Activated T-cell treated with anti-CD3 and anti-CD28 coated beads, Interleukin-2, amount 50 U/mL, for 72 hours (primary cell): ENCODE measurements at places on chromosomes 11 and 22. TPM values are rescaled to one million over a fixed set of nuclear protein-coding genes. Genes with fewer than 3 reads are reported as not detected.

KDM4D gene
- 1.4 TPM for total RNA-seq

PICALM gene
- 103 TPM for total RNA-seq

PPP1R14B gene
- 121 TPM for total RNA-seq

GRCh38 chr22:36352803-36353507 lies 34.8 kb downstream of the MYH9 start:
- DNase-seq, result no peak

DNA sequence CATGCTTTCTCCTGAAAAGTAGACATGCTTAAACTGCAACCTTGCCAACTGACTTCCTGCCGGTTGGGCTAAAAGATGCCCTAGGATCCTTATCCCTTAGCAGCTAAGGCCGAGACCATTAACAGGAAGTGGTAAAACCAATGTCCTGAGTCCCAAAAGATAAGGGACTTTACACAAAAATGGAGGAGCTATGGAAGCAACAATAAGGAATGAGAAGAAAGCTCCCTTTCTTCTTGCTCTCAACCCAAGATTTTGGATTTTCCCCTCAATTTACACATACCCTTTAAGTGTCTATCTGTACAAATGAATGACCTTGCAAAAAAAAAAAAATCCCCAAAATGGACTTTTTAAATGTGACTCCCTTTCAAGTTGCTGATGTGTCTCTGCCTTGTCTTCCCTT lies 11.1 kb downstream of the MRPL17 start:
- no peak for DNase-seq

DNA sequence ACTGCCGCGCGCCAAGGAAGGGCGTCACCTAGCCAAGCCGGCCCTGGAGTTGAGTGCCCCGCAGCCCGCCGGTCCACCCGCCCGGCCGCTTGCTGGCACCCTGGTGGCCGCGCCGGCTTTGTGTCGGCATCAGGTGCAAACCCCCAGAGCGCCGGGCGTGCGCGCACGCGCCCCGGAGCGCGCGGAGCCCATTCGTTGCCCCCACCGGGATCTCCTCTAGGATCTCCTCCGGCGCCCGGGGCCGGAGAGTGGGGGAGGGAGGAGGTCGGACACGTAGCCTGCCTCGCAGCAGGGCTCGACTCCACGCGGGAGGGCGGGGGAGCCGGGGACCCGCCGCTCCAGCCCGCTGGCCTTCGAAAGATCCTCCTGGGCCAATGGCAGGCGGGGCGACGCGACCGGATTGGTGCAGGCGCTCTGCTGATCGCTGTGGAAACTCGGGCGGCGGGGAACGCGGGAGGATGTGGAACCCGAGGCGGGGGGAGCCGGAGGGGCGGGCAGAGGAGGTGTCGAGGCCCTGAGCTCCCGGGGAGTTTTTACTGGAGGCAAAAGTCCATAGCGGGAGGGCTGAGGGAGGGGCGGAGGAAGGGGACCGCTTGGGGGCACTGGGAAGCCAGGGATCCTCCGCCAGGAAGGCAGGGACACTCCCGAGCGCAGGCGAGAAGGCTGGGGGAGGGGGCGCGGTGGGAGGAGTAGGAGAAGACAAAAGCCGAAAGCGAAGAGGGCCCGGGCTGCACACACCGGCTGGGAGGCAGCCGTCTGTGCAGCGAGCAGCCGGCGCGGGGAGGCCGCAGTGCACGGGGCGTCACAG lies at the start of gene FADS2:
FADS2 (plus strand) TSS at position 730 of the 808 bp plus-strand sequence. CDS start 91 bp downstream, outside the sequence.
- DNase-seq, result peak; percentile 77

DNA sequence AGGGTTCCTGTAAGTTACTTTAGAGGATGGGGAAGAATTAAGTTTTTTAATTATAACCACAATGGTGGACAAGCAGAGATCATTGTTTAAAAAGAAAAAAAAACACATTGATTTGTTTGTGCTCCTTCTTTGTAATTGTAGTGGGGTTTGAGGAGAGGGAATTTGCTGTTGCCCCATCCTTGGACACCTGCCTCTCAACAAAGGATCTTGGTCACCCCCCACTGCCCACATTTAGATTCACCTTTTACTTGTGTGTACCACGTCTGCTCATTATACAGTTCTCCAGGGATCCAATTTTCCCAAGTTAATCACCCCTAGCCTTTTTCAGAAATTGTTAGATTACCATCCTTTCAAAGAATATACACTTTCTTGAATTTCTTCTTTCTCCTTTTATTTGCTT lies 53.0 kb downstream of the DNAJC24 start:
- DNase-seq, result no peak

DNA sequence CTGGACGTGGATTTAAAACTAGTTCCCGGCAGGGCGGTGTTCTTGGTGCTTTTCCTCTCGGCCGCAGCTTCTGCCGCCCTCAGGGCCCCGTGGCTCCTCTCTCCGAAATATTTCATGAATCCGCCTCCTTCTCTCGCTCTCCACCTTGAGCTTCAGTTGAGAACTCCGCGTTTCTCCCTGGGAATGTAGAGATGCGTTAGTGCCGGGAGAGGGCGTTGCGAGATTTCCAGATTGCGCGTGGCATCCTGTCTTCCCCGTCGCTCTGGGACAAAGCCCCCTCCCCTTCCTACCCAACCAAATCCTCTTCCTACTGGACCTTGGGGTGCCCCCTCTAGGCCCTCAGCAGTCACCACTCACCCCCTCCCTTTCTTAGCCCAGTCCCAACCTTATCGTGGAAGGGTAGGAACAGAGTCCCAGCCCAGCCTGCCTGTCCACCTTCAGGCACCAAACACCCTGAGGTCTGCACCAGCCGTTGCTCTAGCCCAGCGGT lies 15.5 kb upstream of the RAC2 start:
- no peak for DNase-seq

GRCh38 chr11:4662876-4663275 lies 19.1 kb downstream of the OR51E1 start:
- DNase-seq, result no peak

DNA sequence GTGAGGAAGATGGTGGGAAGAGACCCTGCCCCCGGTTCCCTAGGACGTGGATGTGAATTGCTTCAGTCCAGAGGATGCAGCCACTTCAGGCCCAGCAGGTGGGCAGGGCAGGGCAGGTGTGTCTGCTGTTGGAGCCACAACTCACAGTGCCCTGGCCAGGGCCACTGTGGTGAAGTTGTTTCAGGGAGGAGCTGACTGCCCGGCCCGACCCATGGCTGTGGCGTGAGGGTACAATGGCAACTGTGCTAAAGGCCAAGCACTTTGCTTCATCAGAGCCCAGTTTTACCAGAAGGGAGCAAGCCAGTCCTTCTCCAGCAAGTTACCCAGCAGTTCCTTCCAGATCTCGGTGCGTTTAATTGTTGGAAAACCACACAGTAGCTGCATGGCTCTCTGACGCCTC lies 1174.4 kb downstream of the BRD1 start:
- DNase-seq, result no peak
